ENCODE measurements at places on chromosomes 11 and 22.
A peak's percentile ranks its signal among the peaks of the same experiment; 100 is the strongest.

DNA sequence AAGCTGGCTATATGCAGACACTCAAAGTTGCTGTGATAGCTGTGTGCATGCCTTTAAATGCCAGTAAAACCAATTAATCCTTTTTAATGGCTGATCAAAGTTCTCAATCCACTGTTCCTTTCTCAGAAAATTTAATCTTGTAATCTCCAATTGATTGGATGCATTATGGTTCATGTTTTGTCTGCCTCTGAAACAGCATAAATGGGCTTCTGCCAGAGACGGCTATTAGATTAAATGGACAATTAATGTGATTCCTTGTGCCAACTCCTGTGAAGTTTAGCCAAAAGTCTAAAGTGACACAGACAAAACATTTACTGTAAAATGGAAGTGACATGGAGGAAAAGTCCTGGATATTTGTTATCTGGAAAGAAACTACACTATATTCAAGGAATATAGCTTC lies 952.5 kb upstream of the FAT3 start:
- DNase-seq: no peak

DNA sequence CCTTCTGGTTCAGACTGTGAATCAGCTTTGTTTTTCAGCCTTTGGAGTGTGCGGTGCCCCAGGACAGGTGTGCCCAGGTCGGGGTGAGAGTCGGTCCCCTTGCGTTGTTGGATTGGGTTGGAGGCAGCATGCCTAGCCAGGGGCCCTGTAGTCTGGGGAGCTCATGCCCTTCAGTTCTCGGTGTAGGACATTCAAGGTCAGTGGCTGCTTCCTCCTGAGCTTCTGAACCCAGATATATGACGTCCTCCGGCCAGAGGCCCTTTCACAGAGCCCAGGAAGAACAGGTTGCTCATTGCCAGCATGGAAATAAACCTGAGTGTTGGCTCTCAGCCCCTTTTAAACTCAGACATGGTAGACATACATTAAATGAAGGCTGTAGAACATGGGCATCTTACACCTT lies 2.7 kb downstream of the CSRP3 start:
- no peak for DNase-seq

DNA sequence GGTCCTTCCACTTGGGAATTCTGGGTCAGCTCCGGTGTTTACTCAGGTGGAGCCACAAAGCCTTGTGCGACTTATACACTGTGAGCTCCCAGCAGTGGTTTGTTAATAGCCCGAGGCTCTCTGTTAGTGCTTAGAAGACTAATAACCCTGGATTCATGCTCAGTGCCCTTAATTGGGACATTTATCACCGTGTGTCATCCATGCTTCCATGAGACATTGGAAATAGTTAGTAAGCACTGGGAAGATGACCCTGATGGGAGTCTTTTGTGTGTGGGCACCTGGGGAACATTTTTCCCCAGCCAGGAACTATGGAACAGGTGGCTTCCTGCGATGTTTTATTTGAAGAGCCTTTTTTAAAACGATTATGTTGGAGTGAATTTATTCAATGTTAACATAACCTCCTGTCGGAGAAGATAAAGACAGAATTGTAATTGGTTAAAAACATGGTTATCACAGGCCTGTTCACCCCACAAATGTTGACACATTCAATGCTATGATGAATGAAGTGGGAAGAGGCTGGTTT lies 188.9 kb downstream of the MYO18B start:
- DNase-seq: no peak

DNA sequence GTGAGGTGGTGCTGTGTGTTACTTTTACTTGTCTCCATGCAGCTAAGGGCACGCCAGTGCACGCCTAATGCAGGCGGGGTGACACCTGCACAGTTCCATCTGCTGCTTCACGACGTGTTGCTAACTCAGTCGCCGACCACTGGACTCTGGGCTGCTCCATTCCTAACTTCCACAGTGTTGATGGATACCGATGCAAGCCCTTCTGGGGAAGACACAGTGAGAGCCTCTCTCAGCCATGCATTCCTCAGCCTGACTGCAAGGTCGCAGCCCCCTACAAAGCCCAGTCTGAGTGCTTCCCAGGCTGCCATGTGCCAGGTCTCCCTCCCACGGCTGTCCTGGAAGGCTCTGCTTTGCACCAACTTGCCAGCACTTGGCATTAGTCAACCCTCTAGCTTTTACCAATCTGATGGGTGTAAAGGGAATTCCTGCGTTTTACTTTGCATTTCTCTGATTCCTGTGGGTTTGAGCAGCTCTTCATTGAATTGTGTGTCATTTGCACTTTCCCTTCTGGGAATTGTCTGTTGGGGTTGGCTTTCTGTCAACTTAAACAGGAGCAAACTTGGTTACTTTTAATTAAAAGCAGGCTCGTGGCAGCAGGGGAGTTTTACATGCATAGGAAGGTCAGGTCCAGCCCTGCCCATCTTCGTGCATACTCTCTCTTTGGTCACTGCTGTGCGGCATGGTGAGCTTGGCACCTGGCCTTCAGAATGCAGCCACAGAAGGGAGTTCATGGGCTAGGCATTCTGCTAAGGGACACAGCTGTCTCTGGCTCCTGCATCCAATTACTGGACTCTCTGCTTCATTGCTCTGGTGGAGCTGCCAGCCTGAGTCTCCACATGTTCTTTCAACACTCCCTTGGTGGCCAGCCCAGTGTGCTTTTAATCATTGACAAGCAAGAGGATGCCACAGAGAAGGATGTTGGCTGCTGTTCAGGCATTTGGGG lies 34.6 kb upstream of the SHANK2 start:
- no peak for DNase-seq

- no peak for DNase-seq
These were observed 91.9 kb upstream of the TMEM45B start for GRCh38 chr11:129723761-129724162.

DNA sequence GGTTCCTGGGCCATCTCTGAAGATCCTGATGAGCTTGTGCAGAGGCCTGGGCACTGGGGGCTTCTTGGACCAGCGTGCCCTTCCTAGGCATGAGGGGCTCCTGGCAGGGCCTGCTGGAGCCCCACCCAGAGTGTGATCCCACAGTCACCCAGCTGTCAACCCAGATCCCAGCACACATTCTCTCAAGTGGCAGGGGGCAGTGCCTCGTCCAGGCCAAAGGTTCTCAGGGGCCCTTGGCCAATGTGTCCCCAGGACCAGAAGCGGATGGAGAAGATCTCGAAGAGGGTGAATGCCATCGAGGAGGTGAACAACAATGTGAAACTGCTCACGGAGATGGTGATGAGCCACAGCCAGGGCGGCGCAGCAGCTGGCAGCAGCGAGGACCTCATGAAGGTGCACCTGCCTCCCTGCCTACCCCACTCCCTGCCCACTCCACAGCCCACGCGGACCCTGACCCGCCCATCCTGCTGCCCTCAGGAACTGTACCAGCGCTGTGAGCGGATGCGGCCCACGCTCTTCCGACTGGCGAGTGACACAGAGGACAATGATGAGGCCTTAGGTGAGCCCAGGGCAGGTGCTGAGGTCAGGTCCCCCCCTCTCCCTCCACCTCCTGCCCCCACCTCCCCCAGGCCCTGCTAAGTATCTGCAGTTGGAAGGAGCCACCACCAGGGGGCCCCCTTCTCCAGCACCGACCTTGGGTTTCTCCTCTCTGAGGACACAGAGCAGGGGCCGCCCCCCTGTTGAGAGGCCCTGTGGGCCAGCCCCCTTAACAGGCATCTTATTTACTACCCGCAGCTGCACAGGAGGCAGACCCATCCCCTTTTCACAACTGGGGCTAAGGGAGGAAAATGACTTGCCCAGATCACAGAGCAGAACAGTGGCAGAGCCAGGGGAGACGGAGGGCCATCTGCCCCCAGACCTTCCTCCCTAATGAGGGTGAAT lies 14.7 kb downstream of the GGA1 start:
- DNase-seq: peak; percentile 85

GRCh38 chr22:44752285-44753188 lies at the start of gene ARHGAP8:
TSS of gene ARHGAP8 (plus strand) at chr22:44752575. CDS start at chr22:44786528, 33,953 bp downstream.
- DNase-seq: peak; percentile 56

DNA sequence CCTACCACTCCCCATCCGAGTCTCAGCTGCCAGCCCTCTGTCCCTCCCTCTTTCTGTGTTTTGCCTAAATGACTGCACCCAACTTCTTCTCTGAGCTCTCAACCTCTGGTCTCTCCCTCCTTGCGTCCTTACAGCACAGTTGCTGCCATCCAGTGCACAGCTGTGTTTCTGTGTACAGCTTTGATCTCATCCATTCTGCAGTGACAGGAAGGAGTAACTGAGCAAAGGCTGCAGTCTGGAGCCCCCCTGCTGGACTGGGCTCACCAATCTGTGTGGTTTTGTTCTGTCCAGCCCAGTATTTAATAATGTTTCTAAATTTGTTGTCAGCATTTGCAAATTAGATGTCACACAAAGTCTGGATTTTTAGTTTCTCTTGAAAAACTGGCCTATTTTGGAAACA lies 43.8 kb downstream of the PRR5L start:
- no peak for DNase-seq

DNA sequence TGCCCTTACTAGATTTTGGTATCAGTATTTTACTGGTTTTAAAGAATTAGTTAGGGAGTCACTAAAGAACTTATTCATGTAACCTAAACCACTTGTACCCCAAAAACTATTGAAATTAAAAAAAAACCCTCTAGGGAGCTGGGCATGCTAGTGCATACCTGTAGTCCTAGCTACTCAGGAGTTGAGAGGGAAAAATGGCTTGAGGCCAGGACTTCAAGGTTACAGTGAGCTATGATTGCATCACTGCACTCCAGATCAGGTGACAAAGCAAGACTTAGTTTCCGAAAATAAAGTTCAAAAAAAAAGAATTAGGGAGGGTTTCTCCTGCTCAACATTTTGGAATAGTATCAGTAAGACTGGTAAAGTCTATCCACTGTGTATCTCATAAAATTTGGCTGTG lies 364.4 kb upstream of the LUZP2 start:
- DNase-seq: no peak

Data from ecto neural progenitor cell (in vitro differentiated cells).